ENCODE measurements at places on chromosomes 7 and 10. TPM values are rescaled to one million over a fixed set of nuclear protein-coding genes. Genes with fewer than 3 reads are reported as not detected.

The FRMPD2 gene
- not detected for total RNA-seq

The GJD4 gene
- not detected for total RNA-seq

The AMPH gene
- total RNA-seq, result 0.12 TPM

The PRXL2A gene
- total RNA-seq, result 43.5 TPM

The UROS gene
- total RNA-seq, result 60.8 TPM

The ANKMY2 gene
- 13.8 TPM for total RNA-seq

The COL26A1 gene
- 0.63 TPM for total RNA-seq

The C10orf90 gene
- total RNA-seq, result 2.7 TPM

The KLF14 gene
- total RNA-seq, result 0.03 TPM

The COL17A1 gene
- total RNA-seq, result 2.4 TPM

The ARHGAP19 gene
- 4.9 TPM for total RNA-seq

The NUPR2 gene
- not detected for total RNA-seq

The TNRC18 gene
- 40.1 TPM for total RNA-seq

The FAM13C gene
- total RNA-seq, result 0.22 TPM

The EGR2 gene
- total RNA-seq, result 0.21 TPM

The RASA4B gene
- 2.1 TPM for total RNA-seq

The OR2AE1 gene
- total RNA-seq, result not detected

The VSIR gene
- 32.7 TPM for total RNA-seq

The NKX2-3 gene
- not detected for total RNA-seq

The SPACDR gene
- total RNA-seq, result 0.86 TPM

The ASIC3 gene
- total RNA-seq, result 6.0 TPM

The CAV1 gene
- total RNA-seq, result 671 TPM

The RNLS gene
- total RNA-seq, result 8.0 TPM

The RAB11FIP2 gene
- total RNA-seq, result 8.5 TPM

The ASB10 gene
- total RNA-seq, result not detected

The ADAM22 gene
- 0.33 TPM for total RNA-seq

The CDNF gene
- total RNA-seq, result 1.3 TPM

The GPR37 gene
- total RNA-seq, result 0.51 TPM

The OR2A5 gene
- not detected for total RNA-seq
